ENCODE measurements at places on chromosomes 12 and 14.

GRCh38 chr12:12807970-12808702, 5.0 kb upstream of the DDX47 start:
- DNase-seq: no peak

DNA sequence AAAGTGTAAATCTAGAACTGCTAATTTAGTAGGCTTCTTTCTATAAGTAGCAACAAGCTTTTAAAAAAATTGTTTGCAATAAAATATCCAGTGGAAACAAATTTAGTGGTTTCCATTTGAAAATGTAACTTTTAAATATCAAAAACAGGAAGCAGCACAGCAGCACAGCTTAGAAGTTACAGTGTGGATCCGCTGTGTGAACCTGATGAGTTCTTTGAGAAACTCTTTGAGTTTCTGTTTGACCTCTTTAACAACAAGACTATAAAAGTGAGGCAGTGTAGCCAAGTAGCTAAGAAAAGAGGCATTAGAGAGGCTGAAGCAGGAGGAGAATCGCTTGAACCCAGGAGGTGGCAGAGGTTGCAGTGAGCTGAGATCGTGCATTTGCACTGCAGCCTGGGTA, 178.3 kb downstream of the NAV3 start:
- DNase-seq: no peak

- DNase-seq: no peak
Observed at GRCh38 chr12:31772685-31773222, 43.9 kb upstream of the AMN1 start.

GRCh38 chr12:104672501-104673265, 215.9 kb downstream of the CHST11 start:
- peak; percentile 33 for DNase-seq

DNA sequence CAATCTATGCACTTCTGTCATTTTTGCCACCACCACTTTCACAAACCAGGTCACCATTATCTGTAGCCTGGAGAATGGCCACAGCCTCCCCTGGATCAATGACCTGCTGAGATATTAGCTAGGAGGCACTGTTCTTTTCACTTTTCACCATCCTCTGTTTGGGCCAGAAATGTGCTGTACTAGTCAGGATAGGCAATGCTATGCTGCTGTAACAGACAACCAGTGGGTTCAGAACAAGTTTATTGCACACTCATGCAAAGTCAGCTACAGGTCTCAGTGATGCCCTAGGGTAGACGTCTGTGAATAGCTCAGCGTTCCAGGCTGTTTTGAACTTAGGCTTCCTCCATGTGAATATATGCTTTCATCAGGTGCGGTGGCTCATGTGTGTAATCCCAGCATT, 231.5 kb downstream of the SUDS3 start:
- no peak for DNase-seq

- no peak for DNase-seq
Observed at GRCh38 chr12:107646436-107646835, 39.2 kb upstream of the PWP1 start.

DNA sequence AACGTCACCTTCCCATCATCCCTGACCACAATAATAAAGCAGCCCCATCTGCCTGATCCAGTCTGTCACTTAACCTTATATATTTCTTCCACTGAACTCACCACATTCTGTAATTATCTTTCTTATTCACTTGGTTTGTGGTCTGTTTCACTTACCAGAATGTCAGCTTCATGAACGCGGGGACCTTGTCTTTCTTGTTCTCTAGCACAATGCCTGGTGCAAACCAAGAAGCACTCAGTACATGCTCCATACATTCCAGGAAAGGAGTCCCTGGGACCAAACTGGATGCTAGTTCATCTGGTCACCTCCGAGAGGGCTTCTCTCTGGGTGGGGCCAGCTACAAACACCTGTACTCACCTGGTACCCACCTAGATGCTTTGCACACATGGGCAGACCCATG, 17.4 kb upstream of the ANKRD33 start:
- DNase-seq: no peak

DNA sequence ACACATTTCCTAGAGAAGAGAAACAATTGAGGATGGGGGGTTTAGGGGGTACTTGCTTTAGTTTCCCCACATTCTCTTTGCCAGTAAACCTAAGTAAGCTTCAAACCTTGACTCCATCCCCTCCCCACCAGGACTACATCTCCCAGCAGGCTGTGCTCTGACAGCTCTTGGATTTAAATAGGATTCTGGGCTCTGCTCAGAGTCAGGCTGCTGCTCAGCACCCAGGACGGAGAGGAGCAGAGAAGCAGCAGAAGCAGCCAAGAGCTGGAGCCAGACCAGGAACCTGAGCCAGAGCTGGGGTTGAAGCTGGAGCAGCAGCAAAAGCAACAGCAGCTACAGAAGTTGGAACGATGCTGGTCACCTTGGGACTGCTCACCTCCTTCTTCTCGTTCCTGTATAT, 20.6 kb downstream of the RDH12 start:
- DNase-seq: peak; percentile 11

- no peak for DNase-seq
Observed at GRCh38 chr12:14443531-14443930, 78.0 kb downstream of the ATF7IP start.

DNA sequence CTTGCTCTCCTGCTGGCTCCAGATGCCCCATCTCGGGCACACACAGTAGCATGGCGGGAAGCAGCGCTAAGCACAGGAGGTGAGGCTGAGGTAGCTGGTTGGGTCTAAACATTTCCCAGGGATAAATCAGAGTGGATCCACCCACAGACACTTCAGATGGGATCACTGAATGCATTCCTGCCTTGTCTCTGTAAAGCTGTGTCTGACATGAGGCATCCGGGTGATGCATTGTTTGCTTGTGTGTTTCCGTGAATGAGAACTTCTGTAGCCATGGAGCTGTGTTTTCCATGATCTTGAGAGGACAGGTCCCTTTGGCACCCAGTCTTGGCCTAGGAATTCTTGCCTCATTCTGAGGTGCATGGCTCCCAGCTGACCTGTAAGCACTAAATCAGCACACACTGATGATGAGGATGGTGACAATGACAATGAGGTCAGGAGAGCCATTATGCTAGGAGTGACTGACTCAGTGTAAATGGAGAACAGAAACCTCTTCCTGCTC, 6.7 kb upstream of the KRT75 start:
- no peak for DNase-seq

- no peak for DNase-seq
Observed at GRCh38 chr12:2229661-2230539, 177.1 kb downstream of the CACNA1C start.

DNA sequence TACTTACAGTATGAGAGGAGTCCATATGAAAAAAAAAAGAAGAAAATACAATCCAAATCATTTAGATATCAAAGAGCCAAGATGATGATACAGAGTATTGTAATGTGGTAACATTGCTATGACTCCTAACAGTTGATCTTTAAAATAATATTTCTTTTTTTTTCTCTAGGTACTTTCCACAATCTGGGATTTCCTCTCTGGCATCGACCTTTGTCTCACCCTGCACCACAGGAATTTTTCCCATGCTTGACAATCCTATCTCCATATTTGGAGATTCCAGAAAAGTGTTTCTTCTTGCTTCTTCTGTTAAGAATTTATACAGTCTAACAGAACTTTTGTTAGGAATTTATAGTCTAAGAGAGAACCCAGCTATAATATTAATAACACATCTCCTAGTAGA, 184.4 kb downstream of the ITPR2 start:
- no peak for DNase-seq

GRCh38 chr12:57261428-57261865, 10.5 kb upstream of the STAC3 start:
- DNase-seq: no peak

DNA sequence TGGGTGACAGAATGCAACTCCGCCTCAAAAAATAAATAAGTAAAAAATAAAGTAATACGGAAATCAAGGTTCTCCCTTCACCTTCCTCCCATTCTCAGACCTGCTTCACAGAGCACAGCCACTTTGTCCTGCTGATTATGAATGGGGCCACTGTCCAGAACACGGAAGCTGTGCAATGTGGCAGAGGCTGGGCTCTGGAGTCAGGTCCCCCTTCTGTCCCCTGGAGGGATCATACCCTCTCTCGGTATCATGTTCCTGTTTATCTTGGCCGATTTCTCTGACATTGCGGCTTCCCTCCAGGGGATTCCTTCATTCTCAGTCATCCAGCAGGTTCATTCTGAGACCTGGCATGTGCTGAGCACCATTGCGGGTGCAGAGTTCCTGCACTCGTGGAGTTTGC, 11.3 kb downstream of the PPP2R5C start:
- no peak for DNase-seq

GRCh38 chr12:121278169-121279070, 18.1 kb downstream of the CAMKK2 start:
- no peak for DNase-seq

DNA sequence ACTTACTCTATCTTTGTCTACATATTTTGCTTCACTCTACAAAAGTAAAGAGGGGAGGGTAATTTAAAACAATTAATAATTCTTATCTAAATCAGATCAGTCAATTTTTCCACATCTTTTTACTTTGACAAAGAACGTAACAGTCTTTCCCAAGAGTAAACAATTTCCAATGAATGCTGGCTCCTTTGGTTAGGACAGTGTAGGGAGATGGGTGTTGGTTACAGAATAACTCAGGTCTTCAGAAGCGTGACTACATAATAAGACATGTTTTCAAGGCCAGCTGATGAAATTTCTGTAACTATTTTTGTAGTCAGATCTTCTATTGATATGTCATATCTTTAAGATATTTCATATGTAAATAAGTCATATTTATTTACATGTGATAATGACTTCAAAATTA, 183.0 kb upstream of the CAND1 start:
- DNase-seq: no peak

GRCh38 chr14:104872469-104873341, 7.6 kb downstream of the CEP170B start:
- no peak for DNase-seq

DNA sequence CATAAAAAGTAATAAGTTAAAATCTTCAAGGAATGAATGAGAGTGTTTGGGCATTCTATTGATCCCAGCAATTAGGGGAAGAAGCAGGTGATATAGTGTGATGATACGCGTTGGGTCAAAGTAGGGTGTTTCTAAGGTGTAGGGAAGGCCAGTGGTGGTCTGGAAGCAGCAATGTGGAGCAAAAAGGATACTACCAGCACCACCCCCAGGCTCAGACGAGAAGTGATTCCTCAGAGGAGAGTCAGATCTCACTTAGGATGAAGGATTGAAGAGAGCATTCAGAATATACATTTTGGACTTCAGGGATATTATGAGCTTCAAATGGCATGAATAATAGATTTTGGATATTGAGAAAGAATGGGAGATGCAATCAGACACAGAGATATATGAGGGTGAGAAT, 497.6 kb downstream of the RMST start:
- DNase-seq: no peak

- DNase-seq: no peak
Observed at GRCh38 chr12:6047249-6048237, 76.9 kb downstream of the VWF start.

DNA sequence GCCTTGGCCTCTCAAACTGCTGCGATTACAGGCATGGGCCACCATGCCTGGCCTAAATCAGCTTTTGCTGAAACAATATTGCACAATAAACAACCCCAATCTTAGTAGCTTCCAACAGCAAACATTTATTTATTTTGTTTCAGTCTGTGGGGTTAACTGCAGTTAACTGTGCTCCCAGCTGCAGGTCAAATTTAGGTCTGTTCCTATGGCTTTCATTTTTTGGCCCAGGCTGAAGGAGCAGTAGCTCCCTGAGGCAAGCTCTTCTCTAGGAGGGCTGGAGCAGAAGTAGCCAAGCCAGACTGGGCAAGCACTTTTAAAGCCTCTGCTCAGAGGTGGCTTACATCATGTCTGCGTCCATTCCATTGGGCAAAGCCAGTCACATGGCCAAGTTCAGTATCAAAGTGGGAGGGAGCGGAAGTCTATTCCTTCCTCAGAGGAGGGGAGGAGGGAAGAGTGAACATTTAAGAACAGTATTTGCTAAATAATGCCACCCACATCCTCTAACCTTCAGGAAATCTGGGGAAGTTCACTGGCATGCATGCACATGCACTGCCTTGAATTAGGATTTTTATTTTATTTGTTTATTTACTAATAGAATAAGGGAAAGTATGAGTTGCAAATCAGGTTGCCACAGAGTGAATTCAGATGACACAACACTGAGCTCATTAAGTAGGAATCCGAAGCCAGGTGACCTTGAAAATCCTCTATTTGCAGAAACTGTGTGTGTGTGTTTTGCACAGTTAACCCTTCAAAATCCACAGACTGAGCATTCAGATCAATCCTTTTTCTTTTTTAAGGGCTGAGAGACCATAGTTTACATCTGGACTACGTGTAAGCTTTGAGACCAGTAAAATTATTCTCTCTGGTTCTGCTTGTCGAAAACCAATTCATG, 122.0 kb upstream of the SEL1L start:
- no peak for DNase-seq

DNA sequence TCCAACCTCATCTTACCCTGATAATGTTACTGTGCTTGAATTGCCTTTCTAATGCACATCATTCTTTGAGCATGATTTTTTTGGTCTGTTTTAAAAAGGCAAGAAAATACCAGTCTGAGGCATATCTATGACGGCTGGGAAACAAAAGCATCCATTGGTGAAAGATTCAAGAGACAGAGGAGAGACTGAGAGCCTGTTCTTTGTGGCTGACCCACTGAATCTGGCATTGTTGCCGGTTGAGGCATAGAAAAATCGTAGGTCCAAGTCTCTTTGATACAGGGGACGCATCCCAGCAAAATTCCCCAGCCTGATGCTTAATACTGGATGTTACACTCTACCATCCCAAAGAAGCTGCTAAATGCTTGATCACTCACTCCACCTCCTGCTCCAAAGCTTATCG, 2.9 kb upstream of the KLHL42 start:
- DNase-seq: no peak

DNA sequence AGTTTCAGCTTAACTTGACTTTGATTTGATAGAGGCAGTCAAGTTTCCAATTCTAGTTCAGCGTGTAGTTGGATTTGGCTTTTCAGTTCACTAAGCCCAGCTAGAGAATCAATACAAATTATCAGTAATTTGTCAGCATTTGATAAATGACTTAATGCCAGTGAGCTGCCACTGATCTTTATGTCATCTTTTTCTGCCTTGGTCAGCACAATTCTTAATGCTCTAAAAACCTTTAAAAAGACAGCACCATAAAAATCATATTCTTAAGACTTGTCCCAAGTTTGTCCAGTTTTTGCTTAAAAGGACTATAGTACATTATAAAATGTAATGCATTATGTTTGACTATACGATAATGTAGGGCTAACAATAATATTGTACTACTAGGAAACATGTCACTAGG, 920.5 kb downstream of the LRFN5 start:
- DNase-seq: no peak

- DNase-seq: no peak
Observed at GRCh38 chr12:26691234-26691970, 141.6 kb downstream of the ITPR2 start.

GRCh38 chr12:132319359-132319950, 9.9 kb downstream of the GALNT9 start:
- DNase-seq: no peak

All from nucleus accumbens (tissue), 56 donors.